Naive thymus-derived CD8-positive, alpha-beta T cell (primary cell): ENCODE measurements at places on chromosomes 12 and 14.

GRCh38 chr12:70290116-70290515 lies 46.9 kb downstream of the CNOT2 start:
- DNase-seq = no peak
- no peaks in the 10 kb centered on the region for H3K27me3 ChIP-seq

GRCh38 chr14:89357655-89358297 lies 59.3 kb downstream of the FOXN3 start:
- no peaks in the 10 kb centered on the region for H3K36me3 ChIP-seq
- peak overlapping the region; percentile 4 for H3K27ac ChIP-seq
- no peaks in the 10 kb centered on the region for H3K27me3 ChIP-seq
- DNase-seq = no peak
- H3K4me3 ChIP-seq = no peak overlapping the region
- peaks cover 52% of the 10 kb centered on the region for H3K4me1 ChIP-seq

DNA sequence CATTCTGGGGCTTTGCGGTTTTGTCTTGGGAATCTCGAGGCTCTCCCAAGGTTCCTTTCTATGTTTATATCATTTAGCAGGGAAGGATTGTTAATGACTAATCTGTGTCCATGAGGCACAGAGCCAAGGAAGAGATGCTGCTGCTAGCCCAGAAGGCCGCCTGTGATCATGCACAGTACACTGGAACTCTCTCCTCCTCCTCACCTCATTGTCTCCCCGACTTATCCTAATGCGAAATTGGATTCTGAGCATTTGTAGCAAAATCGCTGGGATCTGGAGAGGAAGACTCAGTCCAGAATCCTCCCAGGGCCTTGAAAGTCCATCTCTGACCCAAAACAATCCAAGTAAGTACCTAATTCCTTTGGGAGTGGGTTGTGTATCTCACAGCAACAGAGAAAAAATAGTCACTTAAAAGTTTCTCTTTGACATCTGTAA lies at the start of gene NR1H4:
Gene NR1H4 (plus strand): TSS at position 151 of the 435 bp plus-strand sequence. CDS start 19,458 bp downstream, outside the sequence.
- no peak for DNase-seq
- no peak within 1 kb of the TSS for H3K4me3 ChIP-seq
- H3K27ac ChIP-seq = no peak within 1 kb of the TSS
- no peaks in the 10 kb centered on the region for H3K36me3 ChIP-seq

GRCh38 chr12:5716201-5716600 lies 228.9 kb downstream of the ANO2 start:
- peaks cover 3% of the 10 kb centered on the region for H3K27me3 ChIP-seq
- DNase-seq = no peak
- H3K4me3 ChIP-seq = no peak overlapping the region
- H3K27ac ChIP-seq = no peak overlapping the region
- H3K36me3 ChIP-seq = no peaks in the 10 kb centered on the region

DNA sequence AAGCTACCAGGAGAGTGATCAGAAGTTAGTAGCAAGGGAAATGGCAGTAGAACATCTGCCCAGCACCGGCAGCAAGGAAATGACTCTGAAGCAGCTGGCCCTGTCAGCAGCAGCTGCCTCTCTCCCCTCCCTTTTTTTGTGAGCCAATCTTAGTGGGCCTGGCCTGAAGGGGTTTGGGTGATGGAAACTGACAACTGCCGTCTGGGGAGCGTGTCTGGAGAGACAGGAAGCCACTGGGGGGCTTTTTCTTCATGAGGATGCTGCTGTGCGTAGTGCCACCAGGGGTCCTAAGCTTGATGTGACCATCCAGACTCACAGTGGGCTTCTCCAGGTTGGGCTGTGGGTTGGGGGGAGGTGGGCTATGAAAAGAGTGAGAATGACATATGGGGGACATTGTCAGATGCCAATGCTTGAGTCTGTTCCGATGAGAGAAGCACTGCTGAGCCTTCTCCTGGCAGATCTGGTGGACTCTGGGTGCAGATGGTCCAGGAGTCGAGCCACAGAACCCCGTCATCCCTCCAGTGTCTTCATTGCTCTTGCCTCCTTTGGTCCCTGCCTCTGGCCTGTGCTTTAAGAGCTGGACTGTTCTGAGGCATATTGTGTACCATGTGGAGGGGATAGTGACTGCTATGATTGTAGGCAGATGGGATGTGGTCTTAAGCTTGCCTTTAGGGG lies 87.6 kb upstream of the HIF1A start:
- H3K4me1 ChIP-seq = peaks cover 12% of the 10 kb centered on the region
- H3K27me3 ChIP-seq = no peaks in the 10 kb centered on the region
- no peaks in the 10 kb centered on the region for H3K36me3 ChIP-seq
- peak overlapping the region; percentile 50 for H3K27ac ChIP-seq

GRCh38 chr12:25295361-25295760 lies 44.6 kb upstream of the KRAS start:
- no peak overlapping the region for H3K4me3 ChIP-seq
- no peaks in the 10 kb centered on the region for H3K27me3 ChIP-seq

DNA sequence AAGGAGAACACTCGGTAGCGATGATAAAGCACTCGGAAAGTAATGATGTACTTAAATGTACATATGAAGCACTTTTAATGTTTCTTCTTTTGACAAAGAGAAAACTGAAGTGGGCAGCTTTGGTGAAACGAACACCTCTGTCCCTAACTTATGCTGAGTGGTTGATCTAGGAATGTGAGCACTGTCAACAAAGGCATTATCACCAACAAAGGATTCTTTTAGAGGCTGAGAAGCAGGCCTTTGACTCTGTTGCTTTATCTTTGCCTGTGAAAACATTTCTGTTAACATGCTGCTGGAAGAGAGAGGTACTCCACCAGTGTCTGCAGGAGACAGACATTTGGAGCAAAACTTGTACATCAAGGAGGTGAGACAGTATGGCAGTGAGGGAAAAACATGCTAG lies 103.2 kb upstream of the VRK1 start:
- H3K4me3 ChIP-seq = no peak overlapping the region
- no peaks in the 10 kb centered on the region for H3K36me3 ChIP-seq
- no peaks in the 10 kb centered on the region for H3K4me1 ChIP-seq
- DNase-seq = no peak
- peaks cover 6% of the 10 kb centered on the region for H3K27me3 ChIP-seq

- H3K27ac ChIP-seq = no peak overlapping the region
- H3K4me3 ChIP-seq = no peak overlapping the region
- no peaks in the 10 kb centered on the region for H3K4me1 ChIP-seq
- DNase-seq = no peak
- no peaks in the 10 kb centered on the region for H3K36me3 ChIP-seq
Measured at GRCh38 chr14:37251775-37252174, 54.0 kb downstream of the MIPOL1 start.

DNA sequence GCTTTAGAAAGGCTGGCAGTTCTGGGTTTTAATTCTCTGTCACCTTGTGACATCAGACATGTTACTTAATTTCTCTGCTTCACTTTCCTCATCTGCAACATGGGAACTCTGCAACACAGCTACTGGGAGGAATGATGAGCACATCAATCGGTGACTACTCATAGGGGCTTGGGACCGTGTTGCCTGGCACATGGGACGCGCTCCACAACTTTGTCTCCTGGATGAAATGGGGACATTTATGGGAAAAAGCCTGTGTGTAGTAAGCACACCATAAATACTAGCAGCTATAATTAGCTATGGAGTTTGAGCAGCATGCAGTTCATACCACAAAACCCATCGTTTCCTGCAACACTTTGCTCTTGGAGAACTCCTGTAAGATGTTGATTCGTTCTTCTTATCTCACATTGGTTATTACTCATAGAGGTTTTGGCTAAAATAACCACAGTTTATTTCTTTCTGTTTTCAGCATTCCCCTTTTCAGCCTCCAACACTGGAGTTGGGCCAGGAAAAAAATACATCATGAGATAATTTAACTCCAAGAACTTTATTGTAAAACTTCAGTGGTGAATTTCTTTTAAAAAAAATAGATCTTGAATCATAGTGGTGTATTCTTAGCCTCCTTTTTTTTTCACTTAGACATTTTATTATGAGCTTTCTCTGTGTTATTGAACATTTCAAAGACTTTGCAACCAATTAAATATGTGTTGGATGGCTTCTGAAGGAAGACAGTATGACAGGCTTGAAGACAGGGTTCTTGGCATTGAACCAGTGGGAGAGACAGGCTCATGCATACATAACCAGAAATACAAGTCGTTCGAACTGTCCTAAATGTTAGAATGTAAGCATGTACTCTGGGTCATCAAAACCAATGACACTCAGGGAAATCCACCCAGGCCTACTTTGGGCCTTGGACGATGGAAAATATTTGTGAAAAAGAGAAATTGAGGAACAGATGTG lies 72.7 kb downstream of the RIN3 start:
- no peaks in the 10 kb centered on the region for H3K27me3 ChIP-seq
- peak overlapping the region; percentile 96 for H3K27ac ChIP-seq
- H3K4me3 ChIP-seq = peak overlapping the region; percentile 78
- H3K36me3 ChIP-seq = peaks cover 6% of the 10 kb centered on the region

GRCh38 chr12:45667761-45668160 lies 61.7 kb upstream of the ARID2 start:
- no peak overlapping the region for H3K27ac ChIP-seq
- DNase-seq = no peak
- peaks cover 18% of the 10 kb centered on the region for H3K4me1 ChIP-seq
- no peak overlapping the region for H3K4me3 ChIP-seq

DNA sequence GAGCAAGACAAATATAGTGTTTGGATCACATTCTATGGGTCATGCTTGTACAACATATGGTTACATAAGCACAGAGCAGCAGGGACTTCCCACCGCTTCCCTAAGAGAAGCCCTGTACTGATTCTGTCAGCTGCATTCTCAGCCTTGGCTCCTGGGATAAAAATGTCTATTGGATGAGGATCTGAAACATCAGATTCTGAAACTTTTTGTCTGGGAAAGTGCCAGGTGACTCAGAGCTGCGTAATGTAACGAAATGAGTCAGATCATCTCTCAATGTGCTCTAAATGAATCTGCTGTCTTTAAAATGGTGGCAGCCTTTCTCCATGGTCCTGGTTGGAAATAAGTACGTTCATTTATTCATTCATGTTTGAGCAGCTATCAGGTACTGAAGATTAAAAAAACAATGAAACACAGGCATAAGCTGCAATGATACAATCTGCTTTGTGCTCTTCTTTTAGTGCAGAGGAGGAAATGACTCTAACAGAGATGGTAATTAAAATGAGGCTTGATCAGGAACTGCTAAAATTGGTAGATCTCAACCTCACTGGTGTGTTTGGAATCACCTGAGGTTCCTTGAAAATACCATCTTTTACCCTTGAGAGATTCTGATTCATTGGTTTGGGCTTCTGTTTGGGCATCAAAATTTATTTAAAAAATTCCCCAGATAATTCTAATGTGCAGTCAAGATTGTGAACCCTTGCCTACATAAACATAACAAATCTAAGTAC lies 99.1 kb upstream of the NAP1L1 start:
- no peaks in the 10 kb centered on the region for H3K4me1 ChIP-seq
- no peaks in the 10 kb centered on the region for H3K36me3 ChIP-seq
- no peak overlapping the region for H3K27ac ChIP-seq
- H3K4me3 ChIP-seq = no peak overlapping the region

- H3K27ac ChIP-seq = peak overlapping the region; percentile 92
- peak overlapping the region; percentile 98 for H3K4me3 ChIP-seq
- no peak for DNase-seq
- H3K4me1 ChIP-seq = peaks cover 47% of the 10 kb centered on the region
- H3K36me3 ChIP-seq = no peaks in the 10 kb centered on the region
Measured at GRCh38 chr12:45216983-45217485, 1.1 kb downstream of the ANO6 start.

GRCh38 chr12:32482226-32482625 lies 82.9 kb downstream of the FGD4 start:
- H3K36me3 ChIP-seq = no peaks in the 10 kb centered on the region
- no peak for DNase-seq
- H3K4me3 ChIP-seq = no peak overlapping the region
- H3K4me1 ChIP-seq = no peaks in the 10 kb centered on the region
- H3K27me3 ChIP-seq = peaks cover 1% of the 10 kb centered on the region

DNA sequence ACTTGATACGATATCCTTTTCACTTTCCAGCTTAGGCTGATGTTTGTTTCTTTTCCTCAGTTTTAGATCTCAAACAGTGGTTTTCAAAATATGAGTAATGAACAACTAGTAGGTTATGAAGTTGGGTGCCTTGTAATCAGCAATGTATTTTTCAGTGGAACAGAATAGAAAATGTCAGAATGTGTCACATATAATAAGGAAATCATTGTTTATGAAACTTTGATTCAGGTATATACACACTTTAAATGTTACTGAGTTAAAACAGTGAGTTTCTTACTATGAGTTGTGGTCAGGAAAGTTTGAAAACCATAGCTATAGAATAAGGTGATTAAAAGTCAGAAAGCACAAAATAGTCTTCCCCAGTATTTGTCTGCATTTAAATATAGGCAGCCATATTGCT lies 39.8 kb downstream of the TBK1 start:
- no peak overlapping the region for H3K27ac ChIP-seq
- no peaks in the 10 kb centered on the region for H3K27me3 ChIP-seq
- H3K36me3 ChIP-seq = no peaks in the 10 kb centered on the region
- DNase-seq = no peak
- H3K4me1 ChIP-seq = peaks cover 6% of the 10 kb centered on the region

DNA sequence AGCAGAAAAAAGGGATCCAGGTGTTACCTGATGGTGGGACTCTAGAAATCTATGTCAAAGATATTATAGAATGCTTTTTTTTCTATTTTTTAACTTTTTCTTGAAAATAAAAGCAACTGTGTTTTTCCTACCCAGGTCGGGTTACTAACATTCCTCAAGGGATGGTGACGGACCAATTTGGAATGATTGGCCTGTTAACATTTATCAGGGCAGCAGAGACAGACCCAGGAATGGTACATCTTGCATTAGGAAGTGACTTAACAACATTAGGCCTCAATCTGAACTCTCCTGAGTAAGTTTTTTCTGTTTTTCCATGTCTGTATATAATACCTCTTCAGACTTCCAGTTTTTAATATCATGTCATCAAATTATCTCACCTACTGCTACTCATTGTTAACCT lies 27.6 kb upstream of the KCNMB4 start:
- no peak overlapping the region for H3K4me3 ChIP-seq
- H3K27ac ChIP-seq = no peak overlapping the region
- DNase-seq = no peak
- H3K4me1 ChIP-seq = no peaks in the 10 kb centered on the region
- H3K27me3 ChIP-seq = no peaks in the 10 kb centered on the region

- H3K27me3 ChIP-seq = no peaks in the 10 kb centered on the region
- H3K4me3 ChIP-seq = no peak overlapping the region
- H3K36me3 ChIP-seq = no peaks in the 10 kb centered on the region
- DNase-seq = no peak
Measured at GRCh38 chr14:43184540-43184939, 1322.5 kb downstream of the FSCB start.

- H3K36me3 ChIP-seq = no peaks in the 10 kb centered on the region
- no peaks in the 10 kb centered on the region for H3K27me3 ChIP-seq
Measured at GRCh38 chr12:30845676-30846075, 80.9 kb upstream of the TSPAN11 start.

GRCh38 chr14:36940476-36940875 lies 231.9 kb downstream of the SLC25A21 start:
- no peaks in the 10 kb centered on the region for H3K36me3 ChIP-seq
- H3K4me3 ChIP-seq = no peak overlapping the region
- H3K27ac ChIP-seq = no peak overlapping the region

DNA sequence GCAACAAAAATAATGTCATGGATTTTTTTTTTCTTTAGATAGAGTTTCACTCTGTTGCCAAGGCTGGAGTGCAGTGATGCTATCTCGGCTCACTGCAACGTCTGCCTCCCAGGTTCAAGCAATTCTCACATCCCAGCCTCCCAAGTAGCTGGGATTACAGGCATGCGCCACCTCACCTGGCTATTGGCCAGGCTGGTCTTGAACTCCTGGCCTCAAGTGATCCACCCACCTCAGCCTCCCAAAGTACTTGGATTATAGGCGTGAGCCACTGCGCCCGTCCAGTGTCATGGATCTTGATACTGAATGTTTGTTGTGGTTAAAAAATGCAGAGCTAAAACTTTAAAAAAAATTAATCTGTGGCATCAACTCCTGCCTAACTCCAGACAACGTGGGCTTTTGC lies 107.8 kb upstream of the PTPRB start:
- H3K36me3 ChIP-seq = no peaks in the 10 kb centered on the region
- H3K4me3 ChIP-seq = no peak overlapping the region
- no peaks in the 10 kb centered on the region for H3K4me1 ChIP-seq
- no peak overlapping the region for H3K27ac ChIP-seq
